ENCODE measurements at places on chromosomes 1 and 21. TPM values are rescaled to one million over a fixed set of nuclear protein-coding genes. Genes with fewer than 3 reads are reported as not detected.

GRCh38 chr21:28771790-28772501, 220.7 kb downstream of the LTN1 start:
- no peak for DNase-seq

- no peak for DNase-seq
Measured at GRCh38 chr1:43366601-43367025, 1.2 kb downstream of the ELOVL1 start.

- DNase-seq, result no peak
Measured at GRCh38 chr1:67958472-67958871, 92.0 kb downstream of the DIRAS3 start.

GRCh38 chr1:213820362-213821149, 167.2 kb upstream of the PROX1 start:
- DNase-seq, result no peak

- no peak for DNase-seq
Measured at GRCh38 chr1:177863796-177864195, 106.1 kb downstream of the SEC16B start.

DNA sequence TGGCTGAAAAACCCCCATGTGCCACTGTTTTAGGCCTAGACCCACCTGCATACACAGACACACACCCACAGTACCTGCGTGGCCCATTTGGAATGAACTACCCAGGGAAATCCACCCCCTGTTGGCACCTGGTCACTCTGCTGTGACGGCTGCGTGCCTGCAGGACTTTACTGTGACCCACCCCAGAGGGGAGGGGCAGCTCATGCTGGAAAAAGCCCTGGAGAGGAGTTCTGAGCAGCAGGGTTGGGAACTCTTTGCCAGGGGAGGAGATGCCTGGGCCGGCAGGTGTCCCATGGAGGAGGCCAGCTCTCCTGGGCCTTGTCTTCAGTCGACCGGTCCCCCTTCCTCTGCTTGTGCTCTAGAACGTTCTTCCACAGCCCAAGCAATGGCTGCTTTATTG, 87.3 kb upstream of the CSF3R start:
- DNase-seq, result no peak

GRCh38 chr1:25978403-25978802, 19.5 kb downstream of the PAFAH2 start:
- DNase-seq, result no peak

DNA sequence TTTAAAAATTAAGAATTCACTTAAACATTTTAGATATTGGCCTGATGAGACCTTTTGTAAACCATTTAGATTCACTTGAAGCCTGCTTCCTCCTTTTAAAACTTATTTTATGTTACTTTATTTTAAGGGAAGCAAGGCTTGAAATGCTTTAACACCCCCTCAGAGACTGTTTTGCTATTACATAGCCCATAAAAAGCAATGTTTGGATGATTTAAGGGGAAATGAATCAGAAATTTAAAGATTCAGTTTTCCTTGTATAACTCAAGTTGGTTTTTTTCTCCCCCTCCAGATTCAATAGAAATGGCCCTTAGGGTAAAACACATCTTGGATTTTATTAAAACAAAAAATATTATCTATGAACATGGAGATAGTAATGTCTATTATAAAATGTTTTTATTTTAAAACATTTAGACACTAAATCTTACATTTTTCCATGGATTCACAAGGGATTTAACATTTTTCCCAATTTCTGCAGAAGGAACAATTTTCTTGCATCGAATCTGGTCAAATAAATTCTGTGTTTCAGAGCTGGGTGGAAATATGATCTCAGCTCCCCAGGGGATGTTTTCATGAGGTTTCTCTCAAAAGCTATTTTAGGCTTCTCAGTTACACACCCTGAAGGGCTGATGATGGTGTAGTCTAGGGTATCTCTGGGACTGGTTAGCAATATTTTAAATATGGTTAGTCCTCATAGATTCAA, 69.3 kb upstream of the WARS2 start:
- no peak for DNase-seq

GRCh38 chr1:2239013-2239370, 10.9 kb downstream of the SKI start:
- no peak for DNase-seq

The KIF26B gene
- polyA plus RNA-seq, result 4.0 TPM

The NBPF10 gene
- 0.27 TPM for polyA plus RNA-seq

All from small intestine (tissue), 16 donors.